ENCODE measurements at places on chromosomes 6 and 20. TPM values are rescaled to one million over a fixed set of nuclear protein-coding genes. Genes with fewer than 3 reads are reported as not detected.

The MRAP2 gene
- total RNA-seq, result 0.13 TPM

The POM121L2 gene
- total RNA-seq, result not detected

The PRICKLE4 gene
- 1.6 TPM for total RNA-seq

The DTD1 gene
- 44.9 TPM for total RNA-seq

The NKX2-2 gene
- total RNA-seq, result not detected

The CYP39A1 gene
- total RNA-seq, result 3.4 TPM

The PLTP gene
- total RNA-seq, result 318 TPM

The SPATS1 gene
- not detected for total RNA-seq

The EMILIN3 gene
- under 0.01 TPM for total RNA-seq

The SYCP2L gene
- total RNA-seq, result not detected

The DAAM2 gene
- total RNA-seq, result 2.5 TPM

The REM1 gene
- total RNA-seq, result not detected

The CAP2 gene
- 1.2 TPM for total RNA-seq

The MEI4 gene
- not detected for total RNA-seq

The ZBTB46 gene
- total RNA-seq, result 3.7 TPM

The SCRT2 gene
- total RNA-seq, result not detected

The OR12D3 gene
- not detected for total RNA-seq

The PTPRK gene
- total RNA-seq, result 56.7 TPM

The PTK6 gene
- not detected for total RNA-seq

The OPRL1 gene
- total RNA-seq, result 1.2 TPM

The SEMG1 gene
- not detected for total RNA-seq

The TFB1M gene
- total RNA-seq, result 10.0 TPM

The SLC35F1 gene
- under 0.01 TPM for total RNA-seq

The OR2H1 gene
- not detected for total RNA-seq

The AFDN gene
- total RNA-seq, result 32.8 TPM

The MYLIP gene
- 2.3 TPM for total RNA-seq

The OPN5 gene
- total RNA-seq, result not detected

The DNAH8 gene
- total RNA-seq, result not detected

The AVP gene
- total RNA-seq, result not detected

The GATA5 gene
- total RNA-seq, result not detected

The TNXB gene
- 34.1 TPM for total RNA-seq

The IRF4 gene
- not detected for total RNA-seq

The ISM1 gene
- 0.26 TPM for total RNA-seq

The ADAM33 gene
- total RNA-seq, result 1.7 TPM

The SIRPA gene
- 26.3 TPM for total RNA-seq

The KIF25 gene
- total RNA-seq, result 0.56 TPM

The GNAS-AS1 gene
- total RNA-seq, result 0.72 TPM

The COQ3 gene
- 7.8 TPM for total RNA-seq

The FOXS1 gene
- total RNA-seq, result 1.7 TPM

The SLC18B1 gene
- total RNA-seq, result 6.1 TPM

The C6orf15 gene
- not detected for total RNA-seq

The CNR1 gene
- total RNA-seq, result not detected

The BPIFB2 gene
- total RNA-seq, result not detected

The PDYN gene
- total RNA-seq, result not detected

The TSBP1 gene
- total RNA-seq, result not detected

The COL12A1 gene
- total RNA-seq, result 110 TPM
